COLO829 (cell line): ENCODE measurements at places on chromosomes 11 and 22.

GRCh38 chr11:72676861-72677341 is 2.7 kb upstream of the PDE2A start:
- DNase-seq, result peak; percentile 65

DNA sequence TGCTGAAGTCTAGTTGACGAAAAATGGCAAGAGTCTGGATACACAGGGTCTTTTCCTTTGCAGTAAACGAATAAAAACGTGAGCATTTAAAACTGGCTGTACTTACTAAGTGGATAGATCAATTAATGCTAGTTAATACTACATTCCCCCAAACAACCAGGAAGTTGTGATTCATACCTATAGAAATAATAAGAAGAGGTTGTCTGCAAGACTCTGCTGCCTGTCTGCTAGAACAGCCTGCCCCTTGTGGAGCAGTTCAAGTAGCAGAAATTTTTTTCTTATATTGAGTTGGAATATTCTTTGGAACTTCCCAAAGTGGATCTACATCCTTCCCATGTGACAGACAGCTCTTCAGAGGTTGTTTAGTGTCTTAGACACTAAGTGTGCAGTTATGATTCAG is 86.8 kb downstream of the TEAD1 start:
- peak; percentile 58 for DNase-seq

DNA sequence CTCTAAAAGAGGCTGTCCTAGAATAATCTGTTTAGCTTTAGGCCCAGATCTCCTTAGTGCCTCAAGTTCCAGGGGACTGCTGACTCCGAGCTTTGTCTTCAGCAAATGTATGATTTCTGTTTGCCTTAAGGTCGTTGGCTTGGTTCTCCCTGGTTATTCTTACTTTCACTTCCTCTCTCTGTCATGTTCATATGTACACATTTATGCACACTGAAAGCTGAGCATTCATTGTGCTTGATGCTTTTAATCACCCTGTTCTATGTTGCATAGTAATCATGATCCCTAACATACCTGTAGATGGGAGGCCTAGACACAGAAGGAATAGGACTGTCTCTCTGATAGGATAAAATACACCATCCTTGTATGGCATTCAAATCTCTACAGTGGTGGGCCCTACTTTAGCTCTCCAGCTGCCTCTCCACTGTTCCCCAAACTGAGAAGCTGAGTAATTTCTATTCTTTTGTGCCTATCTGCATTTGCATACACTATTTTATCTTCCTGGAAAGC is 7.2 kb downstream of the PPFIBP2 start:
- DNase-seq, result no peak

GRCh38 chr11:104169091-104169490 is 5.1 kb upstream of the PDGFD start:
- DNase-seq, result no peak

GRCh38 chr11:69894648-69895047 is 75.4 kb upstream of the FGF3 start:
- DNase-seq, result no peak

GRCh38 chr11:34454308-34455032 is 15.7 kb downstream of the CAT start:
- no peak for DNase-seq

GRCh38 chr11:104254347-104254746 is 90.4 kb upstream of the PDGFD start:
- DNase-seq, result peak; percentile 51

- peak; percentile 41 for DNase-seq
Measured at GRCh38 chr22:19943082-19944026, 1.7 kb upstream of the TXNRD2 start.

GRCh38 chr11:120178561-120179056 is 32.2 kb upstream of the OAF start:
- DNase-seq, result no peak

DNA sequence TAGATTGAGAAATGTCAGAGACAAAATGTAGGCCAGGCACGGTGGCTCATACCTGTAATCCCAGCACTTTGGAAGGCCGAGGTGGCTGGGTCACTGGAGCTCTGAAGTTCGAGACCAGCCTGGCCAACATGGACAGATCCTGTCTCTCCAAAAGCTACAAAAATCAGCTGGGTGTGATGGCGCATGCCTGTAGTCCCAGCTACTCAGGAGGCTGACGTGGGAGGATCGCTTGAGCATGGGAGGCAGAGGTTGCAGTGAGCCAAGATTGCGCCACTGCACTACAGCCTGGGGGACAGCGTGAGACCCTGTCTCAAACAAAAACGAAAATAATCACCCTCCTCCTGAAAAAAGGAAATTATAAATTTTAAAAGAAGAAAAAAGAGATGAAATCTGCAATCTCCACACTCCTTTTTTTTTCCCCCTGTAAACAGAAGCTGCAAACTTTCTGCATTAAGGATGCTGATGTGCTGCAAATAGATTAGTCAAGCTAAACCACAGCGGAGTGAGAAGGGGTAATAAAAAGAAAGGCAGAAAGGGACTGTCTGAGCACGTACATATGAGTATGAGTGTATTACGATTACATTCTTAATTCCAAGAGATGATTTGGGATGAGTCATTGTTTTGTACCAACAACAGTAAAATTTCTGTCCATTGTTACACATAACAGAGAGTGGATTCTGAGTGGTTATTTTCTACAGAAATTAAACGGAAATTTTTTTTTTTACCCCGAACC is 87.3 kb downstream of the SIK3 start:
- DNase-seq, result no peak

DNA sequence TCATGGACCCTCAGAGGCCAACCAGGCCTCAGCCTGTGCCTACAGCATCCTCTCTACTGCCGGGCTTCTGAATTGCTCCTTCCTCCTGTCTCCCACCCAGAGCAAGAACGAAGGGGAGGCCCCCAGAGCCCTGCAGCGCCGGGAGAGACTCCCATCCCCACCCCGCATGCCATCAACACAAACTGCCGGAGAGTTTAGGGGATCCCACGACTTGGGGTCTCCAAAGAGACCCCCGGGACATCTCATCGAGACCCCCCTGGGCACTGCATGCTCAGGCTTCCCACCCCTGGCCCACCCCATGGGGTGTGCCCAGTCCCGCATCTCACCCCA is 8.3 kb upstream of the CD81 start:
- DNase-seq, result no peak

DNA sequence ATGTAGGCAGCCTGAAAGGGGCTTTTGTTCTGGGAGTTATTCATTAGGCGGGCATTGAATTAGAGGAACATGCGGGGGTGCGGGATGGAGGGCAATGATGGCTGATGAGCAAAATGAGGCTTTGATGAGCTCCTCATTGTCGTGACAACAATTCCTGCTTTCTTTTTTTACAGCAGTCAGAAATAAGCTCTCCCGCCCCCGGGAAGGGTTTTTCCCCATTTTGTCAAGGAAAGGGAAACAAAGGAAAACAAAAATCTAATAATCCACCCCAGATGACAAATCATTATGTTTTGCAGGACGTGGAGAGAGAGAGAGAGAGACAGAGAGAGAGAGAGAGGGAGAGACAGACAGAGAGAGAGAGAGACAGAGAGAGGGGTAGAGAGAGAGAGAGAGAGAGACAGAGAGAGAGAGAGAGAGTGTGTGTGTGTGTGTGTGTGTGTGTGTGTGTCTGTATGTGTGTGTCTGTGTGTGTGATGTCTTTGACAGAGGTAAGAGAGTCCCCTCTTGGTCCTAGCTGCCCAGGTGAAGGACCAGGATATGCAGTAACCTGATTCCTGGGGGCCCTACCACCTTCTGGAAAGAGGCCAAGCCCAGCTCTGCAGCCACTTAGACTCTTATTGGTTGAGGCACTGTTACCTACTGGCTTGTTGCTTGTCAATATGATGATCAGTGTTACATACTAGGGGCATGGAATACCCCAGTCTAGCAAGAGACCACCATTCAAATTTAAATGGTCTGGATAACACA is 46.7 kb upstream of the PARVA start:
- peak; percentile 79 for DNase-seq

- no peak for DNase-seq
Measured at GRCh38 chr22:44664149-44664548, 37.9 kb upstream of the PRR5 start.

DNA sequence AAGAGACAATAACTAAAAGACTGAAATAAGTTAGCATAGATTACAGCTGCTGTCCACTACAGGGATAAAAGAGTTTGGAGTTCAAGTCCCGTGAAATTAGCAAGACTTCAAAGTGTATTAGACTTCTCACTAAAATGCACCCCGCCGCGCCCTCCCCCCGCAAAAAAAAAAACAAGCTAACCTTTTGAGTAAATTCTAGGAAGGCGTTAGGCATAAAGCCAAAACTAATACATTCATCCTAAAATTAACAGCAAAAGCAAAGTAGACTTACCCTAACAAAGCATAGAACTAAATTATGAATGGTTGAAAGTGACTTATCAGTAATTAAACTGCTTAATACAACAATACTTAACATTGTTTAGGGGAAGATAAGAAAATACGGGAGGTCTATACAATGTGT is 581.0 kb upstream of the CHORDC1 start:
- no peak for DNase-seq

- DNase-seq, result no peak
Measured at GRCh38 chr11:1198561-1199240, 24.2 kb upstream of the MUC5B start.

GRCh38 chr22:24731761-24732160 is 42.8 kb downstream of the PIWIL3 start:
- no peak for DNase-seq

DNA sequence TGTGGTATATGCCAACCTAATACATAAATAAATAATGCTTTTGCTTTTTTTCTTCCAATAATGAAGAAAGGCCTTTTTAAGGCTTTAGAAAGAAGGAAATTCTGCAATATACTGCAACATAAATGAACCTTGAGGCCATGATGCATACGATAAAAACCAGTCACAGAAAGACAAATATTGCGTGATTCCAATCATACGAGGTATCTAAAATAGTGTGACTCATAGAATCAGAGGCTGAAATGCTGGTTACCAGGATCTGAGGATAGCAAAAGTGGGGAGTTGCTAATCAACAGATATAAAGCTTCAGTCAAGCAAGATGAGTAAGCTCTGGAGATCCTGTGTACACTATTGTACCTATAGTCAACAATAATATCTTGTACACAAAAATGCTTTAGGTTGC is 24.2 kb downstream of the MS4A6A start:
- no peak for DNase-seq

GRCh38 chr22:35177811-35178210 is 79.5 kb upstream of the HMGXB4 start:
- no peak for DNase-seq

DNA sequence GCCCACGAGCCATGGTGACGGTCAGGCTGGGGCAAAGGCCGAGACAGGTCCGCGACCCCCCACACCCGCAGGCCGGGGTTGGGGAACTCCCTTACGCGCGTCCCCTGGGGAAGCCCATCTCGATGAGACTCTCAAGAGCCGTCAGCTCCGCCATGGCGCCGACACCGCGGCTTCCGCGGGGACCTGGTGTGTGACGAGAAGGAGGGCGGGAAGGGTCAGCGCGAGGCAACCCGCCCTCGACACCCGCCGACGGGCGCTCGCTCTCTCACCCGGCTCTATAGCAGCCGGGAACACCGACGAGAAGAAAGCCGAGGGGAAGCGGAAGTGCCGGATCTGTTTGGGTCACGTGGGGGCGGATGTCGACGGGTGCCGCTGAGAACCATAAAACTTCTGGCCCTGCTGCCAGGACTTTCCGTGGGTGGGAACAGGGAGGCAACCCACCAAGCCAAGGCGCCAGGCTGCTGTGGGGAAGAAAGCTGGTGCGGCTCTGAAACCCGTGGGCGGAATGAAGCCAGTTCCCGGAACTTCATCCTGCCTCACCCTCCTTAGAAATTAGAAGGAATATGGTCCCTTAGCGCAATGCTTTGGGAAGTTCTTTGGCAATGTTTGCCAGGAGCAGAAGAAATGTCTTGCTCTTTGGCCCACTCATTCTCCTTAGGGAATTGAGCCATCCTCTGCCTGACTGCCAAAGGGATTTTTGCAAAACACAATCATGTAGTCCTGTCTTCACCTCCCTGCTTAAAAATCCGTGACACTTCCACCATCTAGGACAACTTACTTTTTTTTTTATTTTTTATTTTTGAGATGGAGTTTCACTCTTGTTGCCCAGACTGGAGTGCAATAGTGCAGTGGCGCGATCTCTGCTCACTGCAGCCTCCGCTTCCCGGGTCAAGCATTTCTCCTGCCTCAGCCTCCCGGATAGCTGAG is at the start of gene UBXN1:
Gene UBXN1, minus strand, starts transcription at position 304 of the 927 bp plus-strand sequence. Its CDS starts 150 bp downstream, at position 154.
- peak; percentile 90 for DNase-seq

GRCh38 chr11:5229356-5229755 is 2.5 kb upstream of the HBB start:
- no peak for DNase-seq

- no peak for DNase-seq
Measured at GRCh38 chr22:48393885-48394284, 1433.8 kb downstream of the BRD1 start.

DNA sequence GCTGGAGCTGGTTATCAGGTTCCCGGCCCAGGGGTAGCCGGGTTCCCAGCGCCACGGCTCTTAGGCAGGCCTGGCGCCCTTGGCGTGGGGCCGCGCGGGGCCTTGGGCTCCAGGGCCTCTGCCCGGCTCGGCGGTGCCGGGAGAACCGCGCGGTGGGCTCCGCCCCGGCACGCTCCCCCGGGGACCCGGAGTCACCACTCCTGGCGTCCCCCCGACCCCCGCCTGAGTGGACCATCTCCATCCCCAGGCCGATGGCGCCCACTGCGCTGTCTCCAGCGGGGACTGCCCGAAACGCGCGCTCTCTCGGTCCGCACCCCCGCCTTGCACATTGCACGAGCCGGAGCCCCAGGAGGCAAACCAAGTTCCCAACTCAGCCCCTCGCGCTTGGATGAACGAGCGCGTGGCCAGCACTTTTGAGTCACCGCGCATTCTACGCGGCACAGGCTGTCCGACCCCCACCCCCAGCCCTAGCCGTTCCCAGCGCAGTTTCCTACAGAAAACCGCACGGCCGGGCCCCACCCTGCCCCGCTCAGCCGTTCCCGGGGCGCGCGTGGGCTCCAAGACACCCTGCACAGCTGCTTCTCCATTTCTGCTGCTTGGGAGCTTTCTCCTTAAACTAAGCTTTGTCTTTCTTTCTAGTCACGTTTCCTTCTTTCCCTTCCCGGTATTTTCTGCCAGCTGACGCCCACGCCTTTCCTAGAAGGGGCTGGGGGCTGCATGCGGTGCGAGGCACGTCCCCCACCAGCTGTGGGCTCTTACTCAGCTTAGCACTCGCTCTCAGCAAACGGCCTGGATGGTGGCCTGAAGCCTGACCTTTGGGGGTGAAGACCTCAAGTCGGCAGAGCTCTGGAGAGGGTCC is 650 bp upstream of the CHID1 start:
- peak; percentile 39 for DNase-seq

- peak; percentile 48 for DNase-seq
Measured at GRCh38 chr11:95556342-95557163, 233.0 kb downstream of the FAM76B start.

GRCh38 chr22:24118689-24119384 is 62.5 kb upstream of the SUSD2 start:
- DNase-seq, result no peak

DNA sequence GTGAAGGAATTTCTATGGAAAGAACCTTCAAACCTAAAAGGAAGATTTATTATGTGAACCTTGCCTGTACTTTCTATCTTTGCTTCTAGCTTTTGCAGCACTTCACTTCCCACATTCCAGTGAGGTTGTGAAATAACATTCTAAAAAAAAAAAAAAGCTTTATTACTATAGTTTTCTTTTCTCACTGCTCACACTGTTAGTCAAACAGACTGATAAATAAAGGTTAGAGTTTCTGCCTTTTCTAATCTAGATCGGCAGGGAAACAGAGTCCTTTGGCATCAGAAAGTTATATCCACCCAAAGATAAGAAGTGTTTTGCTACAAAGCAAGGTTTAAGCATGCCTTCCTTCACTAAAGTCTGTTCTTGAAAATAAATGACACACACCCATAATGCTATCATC is 2.8 kb downstream of the AAMDC start:
- DNase-seq, result no peak
